ENCODE measurements at places on chromosomes 13 and 19. TPM values are rescaled to one million over a fixed set of nuclear protein-coding genes. Genes with fewer than 3 reads are reported as not detected.

The CCDC70 gene
- polyA plus RNA-seq: not detected

The LILRB4 gene
- 0.69 TPM for polyA plus RNA-seq

The CILP2 gene
- polyA plus RNA-seq: not detected

The KANK3 gene
- 4.8 TPM for polyA plus RNA-seq

The NUDT19 gene
- 3.3 TPM for polyA plus RNA-seq

The COX7A1 gene
- polyA plus RNA-seq: not detected

The SYT5 gene
- not detected for polyA plus RNA-seq

The ZNF136 gene
- 18.6 TPM for polyA plus RNA-seq

The ZNF28 gene
- polyA plus RNA-seq: 59.4 TPM

The CFAP97D2 gene
- polyA plus RNA-seq: 1.0 TPM

The ZNF44 gene
- 19.1 TPM for polyA plus RNA-seq

The CYP2A6 gene
- 0.48 TPM for polyA plus RNA-seq

The FGF22 gene
- polyA plus RNA-seq: not detected

The S1PR5 gene
- polyA plus RNA-seq: 399 TPM

The NXNL1 gene
- not detected for polyA plus RNA-seq

The RETN gene
- polyA plus RNA-seq: not detected

The ZFP36 gene
- polyA plus RNA-seq: 318 TPM

The SLC10A2 gene
- polyA plus RNA-seq: not detected

The ATP8A2 gene
- 0.20 TPM for polyA plus RNA-seq

The AMH gene
- polyA plus RNA-seq: not detected

The CLEC17A gene
- polyA plus RNA-seq: not detected

The MAST3 gene
- 39.1 TPM for polyA plus RNA-seq

The HSH2D gene
- 127 TPM for polyA plus RNA-seq

The POSTN gene
- not detected for polyA plus RNA-seq

The NCAN gene
- not detected for polyA plus RNA-seq

The VSTM2B gene
- 0.48 TPM for polyA plus RNA-seq

The IRGC gene
- polyA plus RNA-seq: not detected

The MAP4K1 gene
- 98.1 TPM for polyA plus RNA-seq

The FCER2 gene
- polyA plus RNA-seq: 0.29 TPM

The PROZ gene
- not detected for polyA plus RNA-seq

The SBK3 gene
- not detected for polyA plus RNA-seq

The AKT2 gene
- polyA plus RNA-seq: 34.4 TPM

The JAK3 gene
- 43.5 TPM for polyA plus RNA-seq

The SLC7A10 gene
- polyA plus RNA-seq: not detected

The PCDH20 gene
- polyA plus RNA-seq: not detected

The ZNF99 gene
- not detected for polyA plus RNA-seq

The ZNF415 gene
- polyA plus RNA-seq: 3.1 TPM

The COL4A1 gene
- not detected for polyA plus RNA-seq

The ZNF91 gene
- 19.7 TPM for polyA plus RNA-seq

The CERS1 gene
- polyA plus RNA-seq: not detected

The USF2 gene
- 0.29 TPM for polyA plus RNA-seq

The FAAP24 gene
- 3.5 TPM for polyA plus RNA-seq

The ERF gene
- polyA plus RNA-seq: 0.24 TPM

The NFIC gene
- not detected for polyA plus RNA-seq

The SLITRK5 gene
- polyA plus RNA-seq: 0.16 TPM

The OR4F17 gene
- polyA plus RNA-seq: not detected

The CEACAM3 gene
- not detected for polyA plus RNA-seq

The RXFP2 gene
- polyA plus RNA-seq: not detected

The BST2 gene
- 394 TPM for polyA plus RNA-seq

The GJB6 gene
- polyA plus RNA-seq: not detected

The LRRC25 gene
- polyA plus RNA-seq: 7.7 TPM

The CEACAM4 gene
- polyA plus RNA-seq: 0.61 TPM

The UPK1A gene
- not detected for polyA plus RNA-seq

The NANOS3 gene
- not detected for polyA plus RNA-seq

The AP1M2 gene
- polyA plus RNA-seq: 1.8 TPM

The LIN37 gene
- polyA plus RNA-seq: 9.7 TPM

The TBXA2R gene
- polyA plus RNA-seq: 9.5 TPM
